ENCODE measurements at places on chromosomes 3 and 15. TPM values are rescaled to one million over a fixed set of nuclear protein-coding genes. Genes with fewer than 3 reads are reported as not detected.

DNASE1L3 gene
- not detected for total RNA-seq

DCP1A gene
- total RNA-seq, result 12.4 TPM

EXD1 gene
- total RNA-seq, result 0.11 TPM

SCN11A gene
- total RNA-seq, result under 0.01 TPM

RBPMS2 gene
- total RNA-seq, result under 0.01 TPM

PPP1R14D gene
- not detected for total RNA-seq

Measured in uterine smooth muscle cell (primary cell).